Cardiac muscle cell (in vitro differentiated cells and primary cell): ENCODE measurements at places on chromosomes 5 and 9. TPM values are rescaled to one million over a fixed set of nuclear protein-coding genes. Genes with fewer than 3 reads are reported as not detected.

DNA sequence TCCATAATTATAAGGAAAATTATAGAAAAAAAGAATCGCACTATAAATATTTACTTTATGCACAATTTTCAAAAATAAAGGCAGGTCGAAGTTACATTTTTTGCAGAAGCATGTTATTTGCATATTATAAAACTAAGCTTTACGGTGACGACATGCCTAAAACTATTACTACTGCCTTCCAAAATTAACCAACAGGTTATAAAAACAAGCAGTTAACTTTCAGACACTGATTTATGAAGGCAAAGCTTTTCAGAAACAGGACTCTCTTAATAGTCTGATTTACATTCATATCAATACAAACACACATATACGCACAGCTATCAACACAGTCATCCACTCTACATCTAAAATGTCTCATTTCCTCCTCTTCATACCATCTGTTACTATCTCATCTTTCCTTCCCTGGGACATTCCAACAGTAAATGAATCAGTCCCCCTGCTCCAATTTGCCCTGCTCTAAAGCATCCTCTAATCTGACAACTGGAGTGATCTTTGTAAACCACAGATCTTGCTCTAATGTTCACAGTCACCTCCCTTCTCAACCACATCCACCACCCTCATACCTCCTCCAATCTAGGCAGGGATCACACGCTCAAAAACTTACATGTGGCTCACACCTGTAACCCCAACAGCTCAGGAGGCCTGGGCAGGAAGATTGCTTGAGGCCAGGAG lies 21.6 kb downstream of the FBXW11 start:
- no peak for DNase-seq

HSPA4 gene
- total RNA-seq = 79.7 and 84.7 TPM in 2 replicates

ZDHHC12 gene
- 58.7 and 87.1 TPM in 2 replicates for total RNA-seq

GRCh38 chr5:112656451-112656850 lies 81.2 kb upstream of the APC start:
- no peak for DNase-seq

DNA sequence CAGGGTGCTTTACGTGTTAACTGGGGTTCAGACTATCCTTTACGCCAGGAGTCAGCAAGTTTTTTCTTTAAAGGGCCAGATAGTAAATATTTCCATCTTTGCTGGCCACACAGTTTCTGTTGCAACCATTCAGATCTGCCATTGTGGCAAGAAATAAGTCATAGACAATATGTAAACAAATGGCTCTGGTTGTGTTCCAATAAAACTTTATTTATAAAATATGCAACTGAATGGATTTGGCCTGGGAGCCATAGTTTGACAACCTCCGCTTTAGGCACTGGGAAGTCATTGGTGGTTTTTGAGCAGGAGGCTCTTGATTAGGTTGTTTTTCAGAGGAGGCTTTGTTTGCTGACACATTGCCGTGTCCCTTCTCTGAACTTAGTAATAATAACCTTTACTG lies 90.7 kb downstream of the INSYN2B start:
- DNase-seq = no peak

SLCO6A1 gene
- total RNA-seq = not detected in 2 replicates

DNA sequence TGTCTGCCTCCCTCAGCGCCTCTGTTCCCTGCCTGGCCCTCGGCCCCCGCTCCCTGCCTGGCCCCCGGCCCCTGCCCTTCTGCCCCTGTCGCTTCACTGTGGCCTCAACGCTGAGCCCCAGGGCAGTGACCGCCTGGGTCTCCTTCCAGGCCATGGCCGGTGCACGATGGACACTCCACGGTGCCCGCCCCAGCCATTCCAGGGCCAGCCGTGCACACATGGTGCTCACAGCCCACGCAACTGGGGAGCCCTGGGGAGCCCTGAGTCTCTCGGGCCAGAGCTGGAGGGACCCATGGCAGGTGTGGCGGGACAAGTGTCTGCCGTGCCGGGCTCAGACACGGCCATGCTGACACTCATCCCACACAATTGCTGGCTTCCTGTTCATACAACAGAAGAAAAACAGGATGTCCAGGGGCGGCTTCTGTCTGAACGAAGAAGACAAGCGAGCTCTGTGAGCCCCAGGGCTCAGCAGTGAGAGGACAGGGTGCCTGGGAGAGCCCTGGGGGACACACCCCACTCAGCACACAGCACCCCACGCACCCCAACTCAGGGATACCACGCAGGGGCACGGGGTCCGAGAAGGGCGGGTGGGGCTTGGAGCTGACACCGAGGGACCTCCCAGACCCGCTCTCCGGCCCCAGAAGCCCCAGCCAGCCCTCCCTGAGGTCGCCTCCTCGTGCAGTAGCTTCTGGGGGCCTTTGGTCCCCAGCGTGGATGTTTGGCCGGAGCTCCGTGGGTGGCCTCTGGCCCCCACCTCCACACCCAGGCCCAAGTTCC lies 35.7 kb downstream of the EXD3 start:
- DNase-seq = no peak

DNA sequence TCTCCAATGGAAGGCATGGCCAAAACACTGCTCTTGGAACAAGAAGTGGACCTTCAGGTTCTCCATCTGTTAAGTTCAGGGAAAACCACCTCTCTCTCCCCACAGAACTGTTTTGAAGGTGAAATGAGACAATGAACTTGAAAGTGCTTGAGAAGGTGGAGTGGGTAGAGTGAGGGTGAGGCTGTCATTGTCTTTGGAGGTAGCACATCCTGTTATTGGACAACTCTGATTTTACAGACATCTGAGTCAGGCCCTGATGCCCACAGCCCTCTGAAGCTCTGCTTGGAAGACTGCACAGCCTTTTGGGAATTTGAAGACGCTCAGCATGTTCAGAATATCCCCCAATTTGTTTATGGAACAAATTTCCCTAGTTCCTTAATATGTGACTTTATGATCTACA lies 27.6 kb upstream of the TEX48 start:
- no peak for DNase-seq

DMRT3 gene
- 0.35 TPM in 1 of 2 replicates, not detected in the other for total RNA-seq

DNA sequence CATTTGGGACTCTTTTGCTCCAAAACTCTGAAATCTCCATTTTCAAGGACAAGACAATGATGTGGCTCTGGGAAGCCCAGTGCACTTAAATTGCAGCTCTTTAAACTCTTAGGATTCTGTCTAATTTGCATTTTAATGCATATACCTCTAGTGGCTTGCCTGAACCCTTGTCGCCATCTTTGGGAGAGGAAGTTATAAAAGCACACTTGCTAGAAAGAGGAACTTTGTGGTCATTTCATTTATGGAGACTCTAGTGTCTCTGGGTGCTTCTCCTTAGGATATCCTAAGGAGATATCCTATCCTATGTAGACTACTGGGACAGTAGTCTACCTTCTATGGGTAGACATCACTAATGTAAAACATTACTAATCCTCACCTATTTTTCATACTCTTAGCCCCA lies 77.3 kb upstream of the SLC1A3 start:
- no peak for DNase-seq

- DNase-seq = no peak
Observed at GRCh38 chr9:126761274-126761673, 43.6 kb upstream of the ZBTB43 start.

DNA sequence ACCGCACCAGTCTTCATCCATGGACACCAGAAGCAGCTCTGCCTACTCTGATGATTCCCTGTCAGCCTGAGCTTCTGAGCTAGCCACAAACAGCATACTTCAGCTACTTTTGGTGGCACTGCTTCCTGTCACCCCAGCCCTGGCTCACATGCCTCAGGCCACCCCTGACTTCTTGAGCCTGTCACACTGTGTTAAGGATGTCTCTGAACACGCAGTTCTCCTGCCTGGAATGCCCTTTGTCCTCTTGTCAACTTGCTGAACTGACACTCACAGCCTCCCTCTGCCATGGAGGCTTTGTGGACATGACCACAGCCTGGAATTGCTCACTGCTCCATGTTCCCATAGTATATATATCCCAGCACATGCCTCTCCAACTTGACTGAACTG lies 7.2 kb downstream of the MACROH2A1 start:
- no peak for DNase-seq

SPOCK1 gene
- 2.6 and 14.0 TPM in 2 replicates for total RNA-seq

- no peak for DNase-seq
Observed at GRCh38 chr5:152638996-152639552, 234.0 kb upstream of the NMUR2 start.

NKD2 gene
- total RNA-seq = 3.4 and 4.4 TPM in 2 replicates

GRCh38 chr9:38051780-38052546 lies 17.1 kb downstream of the SHB start:
- no peak for DNase-seq

DNA sequence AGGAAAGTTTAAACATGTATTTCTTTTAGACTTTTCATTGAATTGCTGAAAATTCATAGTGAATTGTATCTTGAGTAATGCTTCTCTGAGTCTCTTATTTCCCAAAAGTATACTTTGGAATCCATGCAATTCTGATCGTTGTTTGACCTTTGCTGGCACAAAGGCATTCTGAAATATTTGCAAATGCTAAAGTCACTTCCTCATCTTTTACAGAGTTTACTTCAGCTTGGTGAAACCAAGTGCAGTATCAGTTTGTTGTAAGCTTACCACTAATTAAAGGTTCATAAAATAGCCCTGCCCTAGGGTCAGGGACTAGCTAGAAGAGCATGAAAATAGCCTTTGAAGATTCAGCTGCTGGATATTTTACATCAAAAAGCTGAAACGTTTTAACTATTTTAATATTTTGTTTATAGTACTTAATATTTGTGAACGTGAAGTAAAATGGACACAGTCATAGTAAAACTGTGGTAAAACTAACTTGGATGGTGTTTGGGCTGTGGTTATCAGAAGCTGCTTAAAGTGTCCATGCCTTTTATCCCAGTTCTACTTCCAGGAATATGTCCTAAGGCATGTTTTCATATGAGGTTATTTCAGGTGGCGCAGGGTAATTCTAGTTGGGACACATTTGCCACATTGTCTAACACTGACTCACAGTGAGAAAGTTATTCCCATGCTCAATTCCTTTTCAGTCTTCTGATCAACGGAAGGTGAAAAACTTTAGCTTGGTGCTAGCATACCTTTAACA lies 45.3 kb downstream of the SLC22A5 start:
- peak; percentile 59 for DNase-seq

DNA sequence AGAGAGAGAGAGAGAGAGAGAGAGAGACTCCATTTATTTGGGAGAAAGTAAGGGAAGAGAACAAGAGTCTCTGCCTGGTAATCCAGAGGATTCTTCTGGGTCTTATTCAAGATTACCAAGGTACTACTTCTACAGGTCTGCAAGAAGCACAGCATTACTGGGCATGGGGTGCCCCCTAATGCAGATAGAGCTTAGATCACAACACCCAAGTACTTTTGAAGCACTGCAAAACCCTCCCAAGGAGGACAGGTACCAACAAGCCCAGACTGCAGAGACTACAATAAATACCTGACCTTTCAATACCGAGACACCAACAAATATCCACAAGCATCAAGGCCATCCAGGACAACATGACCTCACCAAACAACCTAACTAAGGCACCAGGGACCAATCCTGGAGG lies 94.7 kb upstream of the PHF24 start:
- no peak for DNase-seq

DNA sequence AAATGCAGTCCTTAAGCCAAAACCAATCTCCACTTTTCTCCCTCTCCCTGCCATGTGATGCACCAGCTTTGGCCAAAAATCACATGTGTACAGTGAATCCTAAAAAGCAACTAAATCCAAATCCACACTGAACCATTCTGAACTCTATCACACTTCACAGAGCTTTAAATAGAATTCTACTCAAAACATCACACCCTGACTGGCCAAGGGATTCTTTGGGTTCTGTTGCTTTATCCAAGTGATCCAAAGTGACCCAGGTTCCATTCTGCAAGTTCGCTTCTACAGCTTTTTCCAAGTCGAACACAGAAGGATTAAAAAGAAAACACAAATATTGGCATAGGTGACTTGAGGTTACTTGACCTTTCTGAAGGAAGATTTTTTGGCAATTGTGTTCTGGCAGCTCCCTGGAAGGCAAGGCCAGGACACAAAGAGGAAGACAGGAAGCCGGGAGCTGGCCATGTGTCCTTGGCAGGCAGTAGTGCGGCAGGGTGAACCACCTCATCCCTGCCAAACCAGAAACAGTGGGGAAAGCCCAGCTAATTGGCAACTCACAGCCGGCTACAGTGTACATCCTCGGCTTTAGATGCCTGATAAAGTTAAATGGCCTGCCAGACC lies 115.0 kb downstream of the NFIB start:
- peak; percentile 76 for DNase-seq

TMEM252 gene
- not detected in 2 replicates for total RNA-seq
